ENCODE measurements at places on chromosomes 11 and 22.

DNA sequence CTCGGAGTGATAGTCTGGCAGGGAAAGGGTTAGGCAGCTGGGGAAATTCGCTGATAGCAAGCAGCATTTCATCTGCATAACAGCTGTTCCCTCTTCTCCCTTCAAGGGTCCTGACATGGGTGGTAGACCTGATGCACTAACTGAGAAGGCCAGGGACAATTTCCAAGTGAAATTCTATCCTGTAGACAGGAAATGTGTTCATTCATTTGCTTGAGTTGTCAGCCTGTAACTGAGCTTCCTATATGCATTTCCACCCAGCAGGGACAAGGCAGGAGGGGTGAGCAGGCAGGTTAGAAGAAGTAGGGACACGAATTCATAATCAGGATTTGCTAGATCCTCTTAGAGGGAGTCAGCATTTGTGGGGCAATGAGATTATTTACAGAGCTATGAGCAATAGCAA, 154.3 kb upstream of the NCAM1 start:
- DNase-seq = no peak

DNA sequence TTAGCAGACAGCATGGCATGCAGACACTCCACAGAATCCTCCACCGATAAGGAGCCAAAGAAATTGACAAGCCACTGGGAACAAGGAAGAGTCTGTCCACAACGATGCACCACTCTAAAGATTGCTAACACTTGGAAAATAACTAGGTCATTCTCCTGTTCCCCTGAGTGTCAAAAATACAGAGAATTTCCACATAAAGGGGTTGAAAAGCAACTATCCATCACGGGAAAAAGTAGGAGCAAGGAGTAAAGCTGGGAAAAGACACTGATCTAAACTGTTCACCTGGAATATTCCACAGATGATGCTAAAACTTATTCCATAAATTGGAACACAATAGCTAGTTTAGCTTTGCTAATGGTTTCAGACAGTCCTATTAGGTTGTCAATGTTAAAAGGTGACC, 47.0 kb upstream of the SLC25A1 start:
- DNase-seq = no peak

DNA sequence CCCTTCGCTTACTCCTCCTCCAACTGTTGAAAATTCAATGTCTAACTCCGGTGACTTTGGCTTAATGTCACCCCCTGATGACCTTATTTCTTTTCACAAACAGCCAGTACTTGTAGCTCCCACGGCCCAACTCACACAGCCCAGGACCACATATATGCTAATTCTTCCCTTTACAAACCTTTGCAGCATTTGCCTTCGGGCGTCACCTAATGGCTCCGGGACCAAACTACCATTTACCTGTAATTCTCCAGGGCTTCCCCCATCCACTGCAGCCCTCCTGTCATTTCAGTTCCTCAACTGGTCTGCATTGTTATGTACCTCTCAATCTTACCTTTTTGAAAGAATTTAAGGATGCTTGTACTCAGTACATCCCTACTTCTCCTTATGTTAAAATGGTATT, 29.8 kb upstream of the OR56B4 start:
- no peak for DNase-seq

DNA sequence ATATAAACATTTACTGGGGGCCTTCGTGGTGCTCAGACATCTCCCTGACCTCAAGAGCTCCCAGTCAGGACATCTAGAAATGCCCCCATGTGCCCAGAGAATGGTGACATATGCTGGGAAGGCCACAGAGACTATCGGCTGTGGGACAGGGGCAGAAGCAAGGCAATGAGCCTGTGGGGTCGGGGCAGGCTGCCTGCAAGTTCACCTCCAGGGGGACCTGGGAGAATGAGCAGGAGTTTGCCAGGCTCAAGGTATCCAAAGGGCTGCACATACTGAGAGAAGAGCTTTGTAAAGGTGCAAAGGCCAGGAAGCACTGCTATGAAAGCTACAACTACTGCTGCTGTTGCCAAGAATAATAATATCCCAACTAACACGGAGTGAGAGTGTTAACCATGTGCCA, 233.9 kb downstream of the TENM4 start:
- no peak for DNase-seq

DNA sequence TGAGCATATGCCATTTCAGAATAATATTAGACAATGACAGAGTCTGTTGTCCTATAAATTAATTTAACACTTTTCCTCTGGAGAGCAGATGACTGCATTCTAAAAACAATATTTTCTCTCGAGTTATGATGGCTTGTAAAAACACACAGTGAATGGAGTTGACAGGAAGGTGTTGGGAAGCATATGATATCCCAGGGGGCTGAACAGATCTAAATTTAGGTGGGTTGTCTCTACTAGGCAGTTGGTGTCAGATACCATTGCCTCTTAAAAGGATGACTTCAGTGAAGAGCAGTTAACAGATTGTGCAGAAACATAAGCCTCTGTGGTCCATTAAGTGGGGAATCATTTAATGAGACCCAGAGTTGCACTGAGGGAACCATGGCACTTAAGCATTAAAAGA, 30.7 kb downstream of the SVIP start:
- DNase-seq = no peak

DNA sequence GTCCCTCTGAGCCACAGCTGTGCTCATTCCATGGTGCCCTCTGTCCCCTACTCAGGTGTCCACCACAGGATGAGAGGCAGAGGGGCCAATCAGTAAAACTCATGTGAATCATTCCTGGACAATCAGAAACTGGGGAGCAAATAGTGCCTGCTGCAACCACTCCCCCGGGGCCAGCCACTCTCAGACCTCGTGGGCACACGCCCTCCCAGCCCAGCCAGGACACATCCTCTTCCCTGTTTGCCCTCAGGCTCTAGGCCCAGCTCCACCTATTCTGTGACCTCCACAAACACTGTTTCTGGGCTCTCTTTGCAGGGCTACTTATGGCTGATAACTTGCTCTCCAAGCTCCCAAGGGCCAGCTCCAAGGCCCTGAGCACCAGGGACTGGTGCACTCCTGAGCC, 14.0 kb upstream of the KCTD14 start:
- DNase-seq = no peak

- no peak for DNase-seq
These were observed 7.1 kb downstream of the CASP12 start for GRCh38 chr11:104891135-104891534.

- no peak for DNase-seq
These were observed 798.1 kb downstream of the OPCML start for GRCh38 chr11:132734217-132734616.

- no peak for DNase-seq
These were observed 10.8 kb downstream of the RIBC2 start for GRCh38 chr22:45424241-45424731.

- DNase-seq = peak; percentile 67
These were observed 1.2 kb downstream of the KMT2A start for GRCh38 chr11:118437208-118438125.

DNA sequence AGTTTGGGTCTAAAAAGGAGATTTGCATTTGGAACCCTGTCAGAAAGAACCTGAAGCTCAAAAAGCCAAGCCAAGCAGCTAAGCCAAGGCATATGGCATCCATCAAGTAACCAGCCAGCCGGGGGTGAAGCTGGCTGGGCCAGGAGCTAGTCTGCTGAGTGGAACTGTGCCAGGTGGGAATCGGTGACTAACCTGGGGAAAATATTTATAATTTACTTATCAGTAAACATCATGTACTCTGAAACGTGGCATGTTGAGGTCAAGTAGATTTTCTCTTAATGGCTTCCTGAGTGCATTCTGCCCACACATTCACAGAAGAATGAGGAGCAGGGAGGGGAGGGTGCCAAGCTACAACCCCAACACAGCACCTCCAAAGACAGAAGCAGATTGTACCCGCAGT, 70.5 kb upstream of the SESN3 start:
- DNase-seq = no peak

DNA sequence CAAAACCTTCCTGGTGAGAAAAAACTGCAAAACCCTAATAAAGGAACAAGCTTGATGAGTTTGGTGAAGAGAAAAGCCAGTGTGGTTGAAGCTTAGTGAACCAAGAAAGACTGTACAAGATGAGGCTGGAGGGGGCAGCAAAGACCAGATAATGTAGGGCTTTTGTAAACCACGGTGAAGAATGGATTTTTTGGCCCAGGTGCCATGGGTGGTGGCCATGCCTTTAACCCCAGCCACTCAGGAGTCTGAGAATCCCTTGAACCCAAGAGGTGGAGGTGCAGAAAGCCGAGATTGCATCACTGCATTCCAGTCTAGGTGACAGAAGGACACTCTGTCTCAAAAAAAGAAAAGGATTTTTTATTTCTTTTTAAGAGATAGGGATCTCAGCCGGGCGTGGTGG, 5.0 kb upstream of the ZDHHC5 start:
- DNase-seq = no peak
